ENCODE measurements at places on chromosomes 2 and 18.

GRCh38 chr2:69335311-69335710 lies 51.7 kb downstream of the GFPT1 start:
- DNase-seq, result no peak

GRCh38 chr2:176500901-176501300 lies 231.7 kb downstream of the MTX2 start:
- DNase-seq, result no peak

DNA sequence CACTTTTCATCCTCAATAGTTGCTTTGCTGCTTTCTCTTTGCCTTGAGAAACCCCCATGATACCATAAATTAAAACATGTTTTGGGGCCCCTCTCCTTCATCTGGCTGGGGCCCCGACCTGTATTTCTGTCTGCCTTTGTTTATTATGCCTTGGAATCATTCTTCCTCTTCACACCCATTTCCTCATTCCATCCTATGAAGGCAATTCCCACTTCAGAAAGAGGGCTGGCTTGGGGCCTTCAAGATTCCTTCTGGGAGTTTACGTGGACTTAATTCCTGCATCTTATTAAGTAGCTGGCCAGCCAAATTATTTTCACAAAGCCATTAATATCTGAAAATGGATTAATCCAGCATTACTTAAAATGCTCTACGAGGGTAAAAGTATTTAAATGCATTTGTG lies 6.8 kb upstream of the LRRTM1 start:
- DNase-seq, result no peak

GRCh38 chr18:35983818-35984217 lies 11.3 kb downstream of the RMP24 start:
- no peak for DNase-seq

- peak; percentile 24 for DNase-seq
Observed at GRCh38 chr2:68292108-68292710, 27.5 kb downstream of the CNRIP1 start.

GRCh38 chr18:78378983-78379382 lies 600.6 kb upstream of the SALL3 start:
- no peak for DNase-seq

DNA sequence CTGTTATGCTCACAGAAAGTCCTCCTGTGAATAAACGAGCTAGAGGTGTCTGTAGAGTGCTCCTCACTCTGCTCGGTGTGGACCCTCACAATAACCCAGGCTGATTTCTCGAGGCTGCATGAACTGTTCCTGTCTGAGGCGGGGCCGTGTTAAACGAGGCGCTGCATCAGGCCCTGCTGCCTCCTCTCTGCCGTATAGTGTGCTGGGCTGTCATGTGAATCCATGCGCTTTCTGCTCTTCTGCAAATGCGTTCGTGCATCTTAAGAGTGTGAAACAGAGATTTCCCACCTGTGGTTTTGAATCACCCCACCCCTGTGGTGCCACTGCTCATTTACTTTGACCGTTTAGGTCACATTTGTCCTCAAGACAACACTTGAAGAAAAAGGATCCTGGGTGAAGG lies 26.2 kb downstream of the TRAF3IP1 start:
- no peak for DNase-seq

GRCh38 chr2:117956036-117956796 lies 57.7 kb downstream of the CCDC93 start:
- no peak for DNase-seq

GRCh38 chr2:98895901-98896300 lies 40.1 kb downstream of the CRACDL start:
- no peak for DNase-seq

DNA sequence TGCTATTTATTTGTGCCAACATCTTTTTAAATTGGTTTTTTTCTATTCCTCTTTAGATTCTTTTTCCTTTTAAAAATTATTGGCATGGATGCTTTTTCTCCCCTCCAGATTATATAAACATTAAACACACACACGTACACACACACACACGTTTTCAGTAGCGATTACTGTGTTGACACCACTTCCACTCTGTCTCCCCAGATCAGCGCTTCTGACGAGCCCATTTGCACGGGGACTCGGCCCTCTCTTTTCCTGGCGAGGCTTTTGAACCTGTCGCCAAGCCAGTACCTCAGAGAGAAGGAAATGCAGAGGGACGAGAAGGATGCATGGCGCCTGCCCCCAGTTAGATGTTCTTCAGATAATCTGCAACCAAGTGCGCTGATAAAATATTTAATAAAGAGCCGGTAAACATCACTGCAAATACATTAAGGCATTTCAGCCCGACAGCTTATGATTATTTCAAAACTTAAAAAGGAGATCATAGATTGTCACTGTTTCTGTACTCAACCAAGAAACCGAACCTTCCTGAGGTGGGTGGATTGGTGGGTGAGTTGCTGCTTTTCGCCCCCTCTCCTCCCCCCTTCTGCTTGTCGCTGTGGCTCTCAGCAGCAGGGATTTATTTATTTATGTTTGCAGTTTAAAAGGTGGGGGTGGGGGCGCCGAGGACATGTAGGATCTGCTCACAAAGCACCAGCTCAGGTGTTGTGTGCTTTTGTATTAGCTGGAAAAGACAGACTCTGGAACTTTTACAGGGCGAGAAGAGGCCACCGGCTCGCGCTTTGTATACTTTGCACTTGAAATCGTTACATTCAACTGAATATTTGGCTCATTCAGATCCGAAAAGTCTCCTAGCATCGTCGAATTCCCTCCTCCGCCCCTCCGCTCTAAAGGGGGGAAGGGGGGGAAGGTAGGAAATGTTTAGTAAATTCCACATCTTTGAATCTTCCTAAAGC lies 787 bp upstream of the TBR1 start:
- no peak for DNase-seq

DNA sequence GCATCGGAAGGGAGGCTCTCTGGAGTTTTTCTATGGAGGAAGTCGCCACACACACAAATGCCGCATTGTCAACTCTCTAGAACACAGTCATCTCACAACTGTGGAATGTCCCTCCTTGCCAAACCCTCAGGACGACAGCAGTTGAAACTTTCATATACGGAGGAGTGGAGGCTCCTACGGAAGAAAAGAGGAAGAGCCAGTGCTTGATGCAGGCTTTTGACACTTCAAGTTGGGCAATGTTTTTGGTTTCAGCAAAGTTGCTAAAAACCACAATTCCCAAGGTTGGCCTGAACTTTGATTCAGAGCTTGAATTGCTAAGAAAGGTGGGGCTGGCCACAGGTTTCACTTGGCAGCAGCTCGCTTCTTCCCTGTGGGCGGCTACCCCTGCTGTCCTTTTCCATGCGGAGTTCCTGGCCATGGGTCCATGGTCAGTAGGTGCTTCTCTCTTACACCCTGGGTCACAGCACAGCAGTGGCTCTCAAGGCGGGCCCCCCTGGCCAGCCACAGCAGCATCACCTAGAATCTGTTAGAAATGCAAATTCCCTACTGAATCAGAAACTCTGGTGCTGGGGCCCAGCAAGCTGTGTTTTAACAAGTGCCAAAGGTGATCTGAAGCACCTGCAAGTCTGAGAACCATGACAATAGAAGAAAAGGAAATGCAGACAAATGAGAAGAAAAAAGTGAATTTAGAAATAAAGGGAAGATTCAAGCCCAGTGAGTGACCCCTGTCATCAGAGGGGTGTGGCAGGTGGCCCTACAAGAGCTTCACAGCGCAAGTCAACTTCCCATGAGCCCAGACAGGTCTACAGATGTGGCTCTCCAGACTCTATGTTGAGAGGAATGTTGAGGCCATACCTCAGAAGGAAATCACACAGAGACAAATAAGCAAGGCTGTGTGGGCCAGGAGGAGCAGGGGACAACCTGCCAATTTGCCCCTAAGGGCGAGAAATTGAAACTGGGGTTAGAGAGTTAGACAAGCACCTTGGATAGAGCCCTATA lies 856.4 kb downstream of the RNF144A start:
- DNase-seq, result no peak

DNA sequence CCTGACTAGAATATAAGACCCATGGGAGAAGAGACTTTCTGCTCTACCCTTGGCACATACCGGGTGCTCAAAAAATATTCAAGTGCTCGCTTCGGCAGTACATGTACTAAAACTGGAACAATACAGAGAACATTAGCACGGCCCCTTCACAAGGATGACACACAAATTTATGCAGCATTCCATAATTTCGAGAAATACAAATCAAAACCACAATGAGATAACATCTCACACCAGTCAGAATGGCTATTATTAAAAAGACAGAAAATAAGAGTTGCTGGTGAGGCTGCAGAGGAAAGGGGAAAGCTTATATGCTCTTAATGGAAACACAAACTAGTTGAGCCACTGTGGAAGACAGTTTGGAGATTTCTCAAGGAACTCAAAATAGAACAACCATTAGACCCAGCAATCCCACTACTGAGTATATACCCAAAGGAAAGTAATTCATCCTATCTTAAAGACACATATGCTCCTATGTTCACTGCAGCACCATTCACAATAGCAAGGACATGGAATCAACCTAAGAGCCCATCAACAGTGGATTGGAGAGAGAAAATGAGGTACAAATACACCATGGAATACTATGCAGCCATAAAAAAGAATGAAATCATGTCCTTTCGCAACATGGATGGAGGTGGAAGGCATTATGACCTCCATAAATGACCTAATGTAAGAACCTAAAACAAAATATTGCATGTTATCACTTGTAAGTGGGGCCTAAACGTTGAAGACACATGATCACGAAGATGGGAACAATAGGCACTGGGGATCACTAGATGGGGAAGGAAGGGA lies 71.6 kb upstream of the CYP1B1 start:
- DNase-seq, result no peak

DNA sequence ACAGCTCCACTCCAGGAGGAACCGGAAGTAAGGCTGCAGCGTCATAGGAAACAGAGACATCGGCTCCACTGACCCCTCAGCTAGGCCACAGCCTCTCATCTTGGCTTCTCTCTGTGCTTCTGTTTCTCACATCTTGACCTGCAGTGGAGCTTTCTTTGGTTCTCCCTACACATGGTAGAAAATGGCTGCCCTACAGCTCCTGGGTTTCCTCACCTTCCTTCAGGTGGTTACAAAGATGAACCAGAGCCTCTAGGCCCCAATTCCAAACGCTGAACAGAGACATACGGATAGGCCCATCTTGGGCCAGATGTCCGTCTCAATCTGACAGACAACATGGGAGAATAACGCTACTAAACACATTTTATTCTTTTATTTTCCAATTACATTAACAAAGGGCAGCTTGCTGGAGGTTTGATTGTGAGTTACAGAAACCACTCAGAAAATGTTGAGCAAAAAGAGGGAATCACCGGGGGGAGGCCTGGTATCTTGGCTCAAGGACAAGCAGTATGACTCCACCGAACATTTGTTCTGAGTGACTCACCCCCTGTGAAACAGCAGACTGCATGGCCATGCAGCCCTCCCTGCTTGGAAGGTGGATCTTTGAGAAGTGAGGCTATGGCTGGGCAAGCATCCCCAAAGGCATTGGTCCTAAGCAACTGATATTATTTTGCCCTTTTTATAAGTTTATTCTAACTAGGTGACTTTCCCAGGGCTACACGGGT lies 303.5 kb downstream of the CDCA7 start:
- peak; percentile 28 for DNase-seq

DNA sequence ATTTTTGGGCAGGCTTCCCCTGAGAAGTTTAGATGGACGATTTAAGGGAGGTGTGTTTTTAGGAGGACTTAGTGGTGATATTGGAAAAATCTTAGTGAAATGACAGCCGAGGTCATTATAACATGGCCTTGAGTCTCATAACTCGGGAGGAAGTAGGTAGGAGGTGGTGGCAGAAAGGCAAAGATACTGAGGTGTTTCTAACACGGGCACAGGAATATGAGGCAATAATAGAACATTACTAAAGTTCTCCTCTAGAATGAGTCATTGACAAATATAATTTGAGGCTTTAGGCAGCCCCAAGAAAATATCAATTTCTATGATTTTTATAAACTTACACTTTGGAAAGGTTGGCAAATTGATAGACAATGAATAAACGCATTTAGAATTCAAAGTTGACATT lies 146.1 kb upstream of the ZEB2 start:
- DNase-seq, result no peak

DNA sequence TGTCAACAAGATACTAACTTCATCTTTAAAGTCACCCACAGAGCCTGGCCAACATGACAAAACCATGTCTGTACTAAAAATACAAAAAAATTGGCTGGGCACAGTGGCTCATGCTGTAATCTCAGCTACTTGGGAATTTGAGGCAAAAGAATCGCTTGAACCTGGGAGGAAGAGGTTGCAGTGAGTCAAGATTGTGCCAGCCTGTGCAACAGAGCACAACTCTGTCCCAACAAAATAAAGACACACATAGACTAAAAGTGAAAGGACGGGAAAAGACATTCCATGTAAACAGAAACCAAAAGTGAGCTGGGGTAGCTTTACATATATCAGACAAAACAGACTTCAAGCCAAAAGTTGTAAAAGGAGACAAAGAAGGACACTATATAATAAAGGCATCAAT lies 34.8 kb downstream of the USP34 start:
- DNase-seq, result no peak

DNA sequence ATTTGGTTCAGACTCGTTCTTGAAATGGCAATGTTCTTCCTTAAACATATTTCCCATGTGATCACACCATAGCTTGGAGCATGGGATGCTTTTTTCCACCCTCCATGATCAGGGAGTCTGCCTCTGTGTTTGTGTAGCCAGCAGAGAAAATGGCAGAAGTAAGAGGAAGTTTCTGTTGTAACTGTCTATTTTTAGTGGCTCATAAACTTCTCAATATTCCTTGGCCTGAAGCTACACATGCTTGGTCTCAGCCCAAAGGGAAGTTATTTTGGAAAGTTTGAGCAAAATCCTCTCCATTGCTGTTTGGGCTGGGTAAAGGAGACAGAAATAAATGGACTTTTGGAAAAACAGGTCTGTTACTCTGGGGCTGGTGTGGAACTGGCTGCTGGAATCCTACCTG lies 33.4 kb upstream of the ITGA6 start:
- no peak for DNase-seq

DNA sequence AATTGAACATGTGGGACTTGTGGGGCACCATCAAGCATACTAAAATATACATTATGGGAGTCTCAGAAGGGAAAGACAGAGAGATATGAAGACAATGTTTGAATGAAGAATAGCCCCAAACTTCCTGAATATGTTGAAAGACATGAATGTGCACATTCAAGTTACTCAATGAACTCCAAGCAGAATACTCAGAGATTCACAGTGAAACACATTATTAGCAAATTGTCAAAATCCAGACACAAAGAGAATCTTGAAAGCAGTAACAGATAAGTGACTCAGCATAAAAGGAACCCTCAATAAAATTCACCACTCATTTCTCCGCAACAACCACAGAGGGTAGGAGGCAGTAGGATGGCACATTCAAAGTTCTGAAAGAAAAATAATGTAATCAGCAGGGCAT lies 8.8 kb downstream of the C2orf92 start:
- no peak for DNase-seq

DNA sequence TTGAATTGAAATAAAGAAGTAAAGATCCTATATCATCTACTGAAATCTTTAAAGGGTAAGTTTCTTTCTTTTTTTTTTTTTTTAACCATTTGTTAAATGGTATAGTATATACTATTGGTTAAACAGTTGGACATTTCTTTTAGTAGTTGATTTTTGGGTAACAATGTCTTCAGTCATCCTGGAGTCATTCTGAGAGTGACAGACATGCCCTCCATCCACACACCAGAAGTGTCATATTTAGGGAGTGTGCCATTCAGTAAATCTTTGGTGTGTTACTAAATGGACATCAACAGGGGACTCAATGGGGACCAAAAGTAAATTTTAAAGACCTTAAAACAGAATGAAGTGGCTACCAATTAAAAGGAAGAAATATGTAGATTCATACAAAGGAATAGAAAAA lies 50.8 kb upstream of the SLC39A10 start:
- DNase-seq, result no peak

- no peak for DNase-seq
Observed at GRCh38 chr2:238954841-238955591, 107.1 kb downstream of the TWIST2 start.

Measured in DMS 273 treated with DMSO at 0.1 percent for 48 hours (cell line).